ENCODE measurements at places on chromosomes 1 and 21. TPM values are rescaled to one million over a fixed set of nuclear protein-coding genes. Genes with fewer than 3 reads are reported as not detected.

The NBL1 gene
- 104 TPM for total RNA-seq

DNA sequence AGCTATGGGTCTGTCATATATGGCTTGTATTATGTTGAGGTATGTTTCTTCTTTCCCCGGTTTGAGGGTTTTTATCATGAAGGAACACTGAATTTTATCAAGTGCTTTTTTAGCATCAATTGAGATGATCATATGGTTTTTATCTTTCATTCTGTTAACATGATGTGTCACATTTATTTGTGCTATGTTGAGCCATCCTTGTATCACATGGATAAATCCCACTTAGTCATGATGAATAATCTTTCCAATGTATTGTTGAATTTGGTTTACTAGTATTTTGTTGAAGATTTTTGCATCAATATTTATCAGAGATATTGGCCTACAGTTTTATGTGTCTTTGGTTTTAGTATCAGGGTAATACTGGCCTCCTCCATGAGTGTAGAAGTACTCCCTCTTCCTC is 61.7 kb downstream of the GPR137B start:
- DNase-seq, result peak; percentile 5

GRCh38 chr1:66239834-66240233 is 294.1 kb upstream of the SGIP1 start:
- DNase-seq, result no peak

The UMODL1 gene
- not detected for total RNA-seq

DNA sequence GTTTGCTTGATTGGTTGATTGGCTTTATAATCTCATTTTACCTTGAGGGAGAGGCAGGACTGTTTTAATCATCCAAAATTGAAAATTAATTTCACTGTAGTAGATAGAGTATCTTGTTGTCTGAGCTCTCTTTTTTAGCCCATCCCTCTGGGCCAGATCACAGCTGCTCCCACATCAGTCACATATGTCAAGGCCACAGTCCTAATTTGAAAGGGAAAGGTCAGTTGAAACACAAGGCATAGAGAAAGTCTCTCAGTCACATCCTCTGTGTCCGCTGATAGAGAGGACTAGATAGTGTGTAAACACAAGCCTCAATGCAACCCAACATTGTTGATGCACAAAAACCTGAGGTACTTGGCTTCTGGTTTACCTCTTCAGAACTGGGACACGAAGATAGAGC is 6.8 kb downstream of the C1orf74 start:
- peak; percentile 60 for DNase-seq

GRCh38 chr21:33948096-33948950 is 32.7 kb upstream of the ATP5PO start:
- DNase-seq, result no peak

GRCh38 chr1:10045480-10046355 is 13.0 kb downstream of the UBE4B start:
- no peak for DNase-seq

GRCh38 chr1:37438037-37438868 is 36.1 kb upstream of the ZC3H12A start:
- DNase-seq, result no peak

DNA sequence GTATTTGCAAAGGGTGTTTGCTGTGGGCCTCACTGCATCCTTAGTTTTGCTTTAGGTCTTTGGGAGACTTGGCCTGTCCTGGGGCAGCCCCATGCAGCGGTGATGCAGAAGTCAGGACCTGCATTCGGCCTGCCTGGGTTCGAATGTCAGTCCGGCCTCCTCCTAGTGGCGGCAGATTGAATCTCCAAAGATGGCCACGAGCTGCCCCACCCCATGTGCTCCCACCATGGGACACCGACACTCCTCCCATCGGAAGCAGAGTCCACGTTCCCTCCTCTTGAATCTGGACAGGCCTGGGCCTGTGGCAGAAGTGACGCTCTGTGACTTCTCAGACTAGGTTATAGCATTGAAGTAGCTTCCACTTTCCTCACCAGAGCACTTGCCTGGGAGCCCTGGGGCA is 16.3 kb upstream of the NPPB start:
- DNase-seq, result no peak

GRCh38 chr1:230633469-230633868 is 8.8 kb upstream of the COG2 start:
- DNase-seq, result no peak

The KIF2C gene
- 11.3 TPM for total RNA-seq

The CFAP57 gene
- total RNA-seq, result 0.26 TPM

GRCh38 chr1:65150583-65151263 is 2.7 kb downstream of the AK4 start:
- DNase-seq, result no peak

- peak; percentile 74 for DNase-seq
Measured at GRCh38 chr1:46077644-46078043, 54.8 kb downstream of the PIK3R3 start.

GRCh38 chr1:58402444-58402843 is 144.1 kb downstream of the OMA1 start:
- DNase-seq, result no peak

The STIL gene
- total RNA-seq, result 17.9 TPM

DNA sequence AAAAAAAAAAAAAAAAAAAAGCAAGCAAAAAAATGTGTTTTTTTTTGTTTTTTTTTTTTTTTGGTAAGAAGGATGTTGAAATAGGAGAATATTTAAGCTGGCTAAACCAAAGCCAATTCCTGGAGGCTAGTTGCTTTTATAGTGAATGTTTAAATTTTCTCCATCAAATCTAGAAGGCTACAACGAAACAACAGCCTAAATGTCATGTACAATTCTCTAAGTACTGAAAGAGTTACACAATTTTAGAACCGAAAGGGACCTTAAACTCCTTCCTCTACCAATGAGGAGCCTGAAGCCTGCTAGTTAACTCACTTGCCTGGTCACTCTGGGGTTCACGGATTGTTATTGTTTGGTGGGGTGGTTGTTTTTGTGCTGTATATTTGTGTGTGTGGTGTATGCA is 3.5 kb downstream of the WLS start:
- peak; percentile 27 for DNase-seq

DNA sequence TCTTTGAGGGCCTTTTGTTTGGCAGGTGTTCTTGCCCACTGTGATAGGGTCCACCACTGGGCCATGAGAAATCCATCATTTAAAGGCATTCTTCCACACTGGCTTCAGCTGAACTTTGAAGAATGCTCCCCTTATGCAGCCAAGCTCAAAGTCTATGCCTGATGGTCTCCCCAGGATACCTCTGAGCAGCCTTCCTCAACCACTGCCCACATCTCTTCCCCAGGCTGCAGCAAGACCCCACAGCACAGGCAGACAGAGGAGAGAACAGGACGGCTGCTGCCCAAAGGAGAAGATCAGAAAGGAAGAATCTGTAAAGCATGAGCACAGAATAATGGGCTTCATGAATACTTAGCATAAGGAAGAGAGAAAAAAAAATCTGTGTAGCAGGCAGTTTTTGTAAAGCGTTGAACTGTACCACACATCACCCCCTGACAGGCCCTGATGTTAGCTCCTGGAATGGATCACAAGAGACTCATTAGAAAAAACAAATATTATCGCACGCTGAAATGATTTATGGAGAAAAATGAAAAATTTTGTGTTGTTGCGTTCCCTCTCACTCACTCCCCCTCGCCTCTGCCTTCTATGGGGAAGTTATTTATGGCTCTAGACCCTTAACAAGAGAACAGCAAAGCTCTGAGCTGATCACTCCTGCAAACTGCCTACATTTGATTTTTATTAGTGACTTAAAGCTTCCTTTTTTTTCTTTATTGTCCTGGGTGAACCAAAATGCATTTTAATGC is 134.1 kb downstream of the TMEM53 start:
- DNase-seq, result no peak

DNA sequence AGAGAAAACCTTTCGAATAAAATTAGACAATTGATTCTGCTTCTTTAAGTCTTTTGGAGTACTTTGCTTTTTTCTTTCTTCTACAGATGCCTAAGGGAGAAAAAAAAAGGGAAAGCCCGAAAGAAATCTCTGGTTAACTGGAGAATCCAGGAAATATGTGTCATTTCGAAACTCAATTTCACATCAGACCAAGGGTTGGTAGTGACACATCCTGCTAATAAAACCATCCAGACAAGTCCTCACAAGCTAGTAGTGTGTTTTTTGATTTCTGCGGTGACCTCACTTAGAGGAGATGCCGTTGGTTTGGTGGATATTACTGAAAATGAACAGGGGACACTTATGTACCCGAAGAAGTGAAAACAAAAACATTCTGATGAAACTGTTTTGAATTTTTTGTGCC is 726.5 kb upstream of the ADAMTS5 start:
- peak; percentile 98 for DNase-seq

The SERTAD4 gene
- total RNA-seq, result 0.67 TPM

DNA sequence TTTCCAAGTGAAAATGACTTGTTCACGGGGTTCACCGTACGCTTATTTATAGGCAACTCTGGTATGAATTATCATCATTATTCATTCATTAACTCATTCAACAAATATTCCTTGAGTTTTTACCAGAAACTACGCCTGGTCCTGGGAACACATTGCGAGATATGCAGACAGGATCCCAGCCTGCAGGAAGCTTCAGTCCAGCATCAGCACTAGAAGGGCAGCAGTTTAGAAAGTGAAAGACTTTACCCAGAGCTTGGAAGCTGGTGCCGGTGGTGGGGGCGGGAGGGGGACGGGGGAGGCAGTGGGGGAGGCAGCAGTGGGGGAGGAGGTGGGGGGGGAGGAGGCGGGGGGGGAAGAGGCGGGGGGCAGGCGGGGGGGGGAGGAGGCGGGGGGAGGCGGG is 55.9 kb downstream of the SETD4 start:
- no peak for DNase-seq

The LEMD1 gene
- total RNA-seq, result 5.2 TPM

The GDAP2 gene
- total RNA-seq, result 26.1 TPM

The PEX19 gene
- 50.3 TPM for total RNA-seq

GRCh38 chr1:205518661-205519540 is 14.4 kb downstream of the CDK18 start:
- DNase-seq, result no peak

The SMCP gene
- not detected for total RNA-seq

- no peak for DNase-seq
Measured at GRCh38 chr1:197842646-197843045, 59.8 kb upstream of the C1orf53 start.

- no peak for DNase-seq
Measured at GRCh38 chr1:26522073-26522472, 7.5 kb upstream of the RPS6KA1 start.

The CCNL2 gene
- total RNA-seq, result 103 TPM

The LCE3E gene
- total RNA-seq, result not detected

DNA sequence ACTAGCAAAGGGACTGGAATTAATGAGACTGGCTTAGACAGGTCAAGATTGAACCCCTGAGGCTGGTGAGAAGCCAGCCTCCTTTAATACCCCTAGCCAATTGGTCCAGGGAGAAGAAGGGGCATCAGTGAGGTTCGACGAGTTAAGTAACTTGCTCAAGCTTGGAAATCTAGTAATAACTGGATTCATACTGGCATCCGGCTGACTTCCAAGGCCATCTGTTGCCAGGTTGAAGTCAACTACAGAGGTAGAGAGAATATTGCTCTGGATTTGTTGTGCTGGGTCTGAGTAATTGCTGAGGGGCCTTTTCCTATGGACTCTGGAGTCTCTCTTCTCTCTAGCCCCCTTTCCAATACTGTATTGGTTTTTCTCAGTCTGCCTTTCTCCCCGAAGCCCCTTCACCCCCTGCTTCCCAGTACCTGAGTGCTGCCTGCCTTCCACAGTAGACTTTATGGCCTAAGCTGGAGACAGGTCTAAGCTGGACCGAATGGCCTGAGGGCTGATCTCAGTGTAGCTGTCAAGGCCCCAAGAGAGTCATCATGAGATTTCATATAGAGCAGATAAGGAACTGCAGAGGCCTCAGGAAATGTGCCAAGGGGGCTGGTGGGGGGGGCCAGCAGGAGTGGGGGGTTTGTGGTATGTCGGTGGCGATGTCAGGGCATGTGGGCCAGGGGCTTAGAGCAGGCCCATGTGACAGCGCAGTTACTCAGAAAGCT is 42.4 kb upstream of the IL19 start:
- DNase-seq, result no peak

DNA sequence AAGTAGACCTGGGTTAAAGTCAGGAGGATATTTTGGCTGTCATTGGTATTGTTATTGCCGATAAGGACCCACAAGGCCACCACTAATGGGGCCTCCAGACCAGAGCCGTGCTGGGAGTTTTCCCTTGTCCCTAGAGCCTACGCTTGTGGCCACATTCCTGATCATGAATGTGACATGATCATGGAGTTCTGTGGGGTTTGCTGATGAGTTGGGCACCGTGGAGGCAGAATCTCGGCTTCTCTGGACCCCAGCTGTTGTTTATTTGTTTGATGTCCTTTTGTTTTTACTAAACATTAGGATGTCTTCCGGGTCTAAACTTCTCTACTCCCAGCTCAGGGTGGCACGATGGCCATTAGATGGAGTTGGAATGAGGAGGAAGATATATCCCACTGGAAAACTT is 74.9 kb upstream of the TMPRSS2 start:
- no peak for DNase-seq

The GBP7 gene
- not detected for total RNA-seq

DNA sequence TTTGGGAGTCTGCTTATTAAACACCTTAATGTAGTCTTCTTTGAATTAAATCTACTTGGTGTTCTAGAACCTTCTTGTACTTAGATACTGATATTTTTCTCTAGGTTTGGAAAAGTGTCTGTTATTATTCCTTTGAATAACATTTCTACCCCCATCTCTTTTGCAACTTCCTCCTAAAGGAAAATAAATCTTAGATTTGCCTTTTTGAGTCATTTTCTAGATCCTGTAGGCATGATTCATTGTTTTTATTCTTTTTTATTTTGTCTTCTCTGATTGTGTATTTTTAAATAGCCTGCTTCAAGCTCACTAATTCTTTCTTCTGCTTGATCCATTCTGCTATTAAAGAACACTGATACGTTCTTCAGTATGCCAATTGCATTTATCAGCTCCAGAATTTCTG is 155.9 kb upstream of the NEGR1 start:
- no peak for DNase-seq

DNA sequence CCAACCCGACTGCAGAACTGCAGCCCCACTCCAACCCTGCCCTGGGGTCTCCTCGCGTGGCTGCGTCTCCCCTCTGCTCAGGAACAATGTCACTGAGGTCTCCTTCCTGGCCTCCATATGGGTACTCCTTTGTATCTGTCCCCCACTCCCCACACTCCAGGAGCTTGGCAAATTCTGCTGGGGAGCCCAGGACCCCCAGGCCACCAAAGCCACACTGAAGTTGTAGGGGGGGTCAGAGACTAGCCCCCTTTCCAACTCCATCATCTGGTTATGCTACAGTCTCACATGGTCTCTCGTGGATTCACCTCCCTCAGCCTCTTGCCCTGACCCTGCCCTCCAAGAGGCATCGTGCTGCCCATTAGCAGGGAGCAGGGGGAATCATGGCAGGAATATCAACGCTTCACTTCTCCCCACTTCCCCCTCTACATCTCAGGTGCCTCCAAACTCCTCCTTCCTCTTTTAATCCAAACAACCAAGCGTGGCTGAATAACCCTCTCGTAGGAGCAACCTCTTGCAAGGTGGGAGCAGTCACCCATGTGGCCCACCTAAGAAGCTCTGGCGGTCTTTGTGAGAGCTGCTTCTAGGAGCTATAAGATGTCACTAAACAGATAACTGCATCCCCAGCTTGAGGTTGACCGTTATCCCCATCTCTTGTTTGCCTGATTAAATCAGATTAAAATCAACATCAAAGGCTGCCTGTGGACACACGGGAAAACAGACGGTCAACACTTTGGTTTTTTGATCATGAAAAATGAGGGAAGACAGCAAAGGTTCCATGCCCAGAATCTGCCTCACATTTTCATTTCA is 86.4 kb downstream of the MIS18A start:
- no peak for DNase-seq
